Activated T-cell treated with anti-CD3 and anti-CD28 coated beads, Interleukin-2, amount 50 U/mL, for 72 hours (primary cell): ENCODE measurements at places on chromosomes 2 and 18. TPM values are rescaled to one million over a fixed set of nuclear protein-coding genes. Genes with fewer than 3 reads are reported as not detected.

GRCh38 chr18:36829362-36830157, 633 bp downstream of the KIAA1328 start:
- H3K4me3 ChIP-seq = peak overlapping the region; percentile 95
- peaks cover 3% of the 10 kb centered on the region for H3K36me3 ChIP-seq
- peaks cover 44% of the 10 kb centered on the region for H3K4me1 ChIP-seq
- DNase-seq = no peak

The BOLL gene
- total RNA-seq = not detected

- H3K36me3 ChIP-seq = no peaks in the 10 kb centered on the region
- no peak for DNase-seq
- no peaks in the 10 kb centered on the region for H3K27me3 ChIP-seq
- no peak overlapping the region for H3K27ac ChIP-seq
- H3K4me3 ChIP-seq = no peak overlapping the region
- no peaks in the 10 kb centered on the region for H3K4me1 ChIP-seq
These were observed 26.5 kb downstream of the RMP24 start for GRCh38 chr18:35998967-35999366.

The LANCL1 gene
- total RNA-seq = 56.4 TPM

DNA sequence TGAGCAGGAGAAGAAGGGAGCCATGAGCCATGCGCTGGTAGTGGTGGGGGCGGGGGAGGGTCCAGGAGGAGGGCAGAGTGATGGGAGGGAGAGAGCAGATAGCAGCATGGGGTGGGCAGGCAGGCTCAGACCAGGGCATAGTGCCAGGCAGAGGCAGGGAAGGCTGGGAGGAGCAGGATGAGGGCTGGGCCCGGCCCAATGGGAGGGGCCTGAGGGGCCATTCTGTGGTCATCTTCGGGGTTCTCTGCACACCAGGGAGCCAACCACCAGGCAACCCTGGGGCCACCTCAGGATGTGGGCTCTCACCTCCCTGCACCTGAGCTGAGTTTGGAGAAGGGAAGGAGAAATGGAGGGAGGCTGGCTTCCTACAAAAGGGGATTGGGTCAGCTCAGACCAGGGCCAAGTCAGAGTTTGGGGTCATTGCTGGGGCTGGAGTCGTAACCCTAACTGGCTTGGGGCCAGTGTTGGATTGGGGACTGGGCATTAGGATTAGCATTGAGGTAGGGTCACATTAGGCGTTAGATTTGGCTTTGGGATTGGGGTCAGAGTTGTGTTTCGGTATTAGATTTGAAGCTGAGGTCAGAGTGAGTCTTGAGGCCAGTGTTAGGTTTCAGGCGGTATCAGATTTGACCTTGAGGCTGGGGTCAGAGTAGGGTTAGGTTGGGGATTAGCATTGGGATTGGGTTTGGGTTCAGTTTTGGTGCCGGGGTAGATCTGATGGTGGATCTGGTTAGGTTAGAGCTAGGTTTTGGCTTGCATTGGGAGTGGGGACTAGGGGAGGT, 11.2 kb downstream of the VIL1 start:
- DNase-seq = no peak
- H3K4me1 ChIP-seq = no peaks in the 10 kb centered on the region

DNA sequence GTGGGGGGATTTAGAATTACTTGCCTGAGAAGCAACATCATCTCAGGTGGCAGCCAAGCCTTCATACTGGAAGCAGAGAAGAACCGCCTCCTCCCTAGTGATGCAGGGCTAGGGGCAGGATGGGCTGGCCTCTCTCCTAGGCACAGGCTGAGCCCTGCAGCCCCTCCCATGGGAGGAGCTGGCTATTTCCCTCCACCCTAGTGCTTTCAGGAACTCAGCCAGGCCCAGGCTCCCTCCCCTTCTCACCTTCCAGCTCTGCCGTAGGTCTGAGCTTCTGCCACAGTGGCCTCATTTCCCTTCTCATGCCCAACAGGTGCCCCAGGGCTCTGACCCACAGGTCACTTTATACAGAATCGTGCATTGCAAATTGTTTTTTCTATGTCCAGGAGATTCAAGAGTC, 31.0 kb downstream of the CENPA start:
- no peak overlapping the region for H3K4me3 ChIP-seq
- no peaks in the 10 kb centered on the region for H3K36me3 ChIP-seq
- H3K27me3 ChIP-seq = peaks cover 24% of the 10 kb centered on the region
- H3K4me1 ChIP-seq = no peaks in the 10 kb centered on the region

The EMX1 gene
- total RNA-seq = 0.44 TPM

The PTMA gene
- total RNA-seq = 1,154 TPM

DNA sequence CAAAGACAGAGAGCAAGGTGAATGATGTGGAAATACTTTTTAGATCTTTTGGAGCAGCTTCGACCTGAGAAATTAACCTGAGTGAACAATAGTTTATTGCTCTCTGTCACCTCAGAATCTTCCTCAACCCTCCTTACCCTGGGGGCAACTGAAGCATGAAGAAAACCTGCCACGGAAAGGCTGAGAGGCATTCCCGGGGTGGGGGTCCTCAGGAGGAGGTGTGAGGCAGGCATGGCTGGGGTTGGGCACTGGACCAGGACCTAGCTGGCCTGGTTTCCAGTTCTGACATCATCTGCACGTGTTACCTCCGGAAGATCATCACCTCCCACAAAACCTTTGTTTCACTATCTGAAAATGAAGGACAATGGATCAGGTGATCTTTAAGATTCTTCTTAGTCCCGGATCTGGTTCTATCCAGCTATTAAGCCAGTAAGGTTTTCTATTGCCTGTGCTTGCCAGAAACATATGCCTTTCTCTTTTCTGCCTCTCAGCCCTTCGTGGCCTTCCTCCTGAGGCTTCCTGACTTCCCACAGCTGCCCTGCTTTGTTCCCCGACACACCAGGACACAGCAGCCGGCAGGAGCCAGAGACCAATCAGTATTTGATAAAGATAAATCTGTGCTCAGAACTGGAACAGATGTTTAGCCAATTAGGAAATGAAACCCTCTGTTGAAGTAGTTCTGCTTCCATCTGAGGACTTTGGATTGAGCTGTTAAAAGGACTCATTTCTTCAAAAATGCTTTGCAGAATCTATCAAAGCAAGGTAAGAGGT, 232.5 kb downstream of the TDRD15 start:
- H3K27ac ChIP-seq = no peak overlapping the region
- DNase-seq = no peak
- no peaks in the 10 kb centered on the region for H3K27me3 ChIP-seq
- no peaks in the 10 kb centered on the region for H3K4me1 ChIP-seq

The FIGN gene
- not detected for total RNA-seq

DNA sequence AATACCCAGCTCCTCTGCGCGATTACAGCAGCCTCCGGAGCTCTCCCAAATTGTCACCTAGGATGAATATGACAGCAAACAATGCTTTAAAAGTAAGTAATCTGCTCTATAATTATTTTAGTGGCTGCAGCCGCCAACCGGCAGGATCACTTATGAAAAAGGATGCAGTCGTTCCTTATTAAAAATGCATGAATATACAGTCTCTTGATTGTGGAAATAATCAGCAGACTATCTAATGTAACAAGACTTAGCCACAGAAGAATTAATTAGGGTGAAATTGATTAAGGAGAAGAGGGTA, 71.8 kb upstream of the STPG4 start:
- no peak overlapping the region for H3K4me3 ChIP-seq
- H3K27me3 ChIP-seq = peaks cover 6% of the 10 kb centered on the region
- H3K4me1 ChIP-seq = no peaks in the 10 kb centered on the region
- DNase-seq = no peak
- no peaks in the 10 kb centered on the region for H3K36me3 ChIP-seq

DNA sequence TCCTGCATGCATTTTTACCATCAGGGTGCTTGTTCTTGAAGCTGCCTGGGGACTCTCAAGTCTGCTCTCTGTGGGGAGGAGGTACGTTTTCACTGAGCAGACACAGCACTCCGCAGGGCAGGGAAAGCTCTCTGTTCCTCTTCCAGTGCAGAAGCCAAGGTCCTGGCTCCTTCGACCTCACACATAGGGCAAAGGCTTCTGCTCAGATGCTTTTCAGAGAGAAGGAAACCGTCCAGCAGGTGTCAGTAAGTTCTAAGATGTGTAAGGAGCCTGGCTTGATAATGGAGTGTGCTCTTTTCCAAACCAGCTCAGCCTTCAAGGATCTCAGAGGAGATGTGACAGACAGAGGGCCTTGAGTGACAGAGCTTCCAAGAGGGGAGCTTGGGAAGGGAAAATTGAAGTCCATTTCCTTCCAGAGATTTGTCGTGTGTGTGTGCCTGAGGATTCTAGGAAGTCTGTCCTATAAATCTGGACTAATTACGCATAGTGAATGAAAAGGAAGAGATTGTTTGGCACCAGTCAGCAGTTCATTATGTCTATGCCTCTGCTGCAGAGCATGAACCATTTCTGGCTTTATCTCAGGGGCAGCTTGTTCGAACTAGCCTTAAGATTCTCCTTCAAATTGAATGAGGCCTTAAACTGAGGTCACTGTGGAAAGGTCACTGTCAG, 67.3 kb upstream of the UPP2 start:
- no peaks in the 10 kb centered on the region for H3K4me1 ChIP-seq

The ACMSD gene
- total RNA-seq = not detected

GRCh38 chr18:37554399-37554787, 11.2 kb downstream of the CELF4 start:
- no peaks in the 10 kb centered on the region for H3K36me3 ChIP-seq
- no peak overlapping the region for H3K27ac ChIP-seq
- H3K4me3 ChIP-seq = no peak overlapping the region
- peaks cover 7% of the 10 kb centered on the region for H3K27me3 ChIP-seq

DNA sequence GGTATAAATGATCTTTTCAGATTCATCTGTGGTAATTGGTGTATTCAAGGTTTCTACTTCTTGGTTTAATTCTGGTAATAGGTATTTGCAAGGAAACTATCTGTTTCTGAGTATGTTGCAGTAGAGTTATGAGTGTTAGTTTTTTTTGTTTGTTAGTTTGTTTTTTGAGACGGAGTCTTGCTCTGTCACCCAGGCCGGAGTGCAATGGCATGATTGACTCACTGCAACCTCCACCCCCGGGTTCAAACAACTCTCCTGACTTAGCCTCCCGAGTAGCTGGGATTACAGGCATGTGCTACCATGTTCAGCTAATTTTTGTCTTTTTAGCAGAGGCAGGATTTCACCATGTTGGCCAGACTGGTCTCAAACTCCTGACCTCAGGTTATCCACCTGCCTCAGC, 60.9 kb upstream of the IL1R2 start:
- H3K27ac ChIP-seq = no peak overlapping the region
- peaks cover 8% of the 10 kb centered on the region for H3K36me3 ChIP-seq
- peak overlapping the region; percentile 19 for H3K4me3 ChIP-seq
- H3K27me3 ChIP-seq = peaks cover 19% of the 10 kb centered on the region

- H3K4me3 ChIP-seq = no peak overlapping the region
- no peak for DNase-seq
- H3K27me3 ChIP-seq = no peaks in the 10 kb centered on the region
- H3K4me1 ChIP-seq = no peaks in the 10 kb centered on the region
- H3K27ac ChIP-seq = no peak overlapping the region
These were observed 190.4 kb upstream of the RPRM start for GRCh38 chr2:153668923-153669322.

DNA sequence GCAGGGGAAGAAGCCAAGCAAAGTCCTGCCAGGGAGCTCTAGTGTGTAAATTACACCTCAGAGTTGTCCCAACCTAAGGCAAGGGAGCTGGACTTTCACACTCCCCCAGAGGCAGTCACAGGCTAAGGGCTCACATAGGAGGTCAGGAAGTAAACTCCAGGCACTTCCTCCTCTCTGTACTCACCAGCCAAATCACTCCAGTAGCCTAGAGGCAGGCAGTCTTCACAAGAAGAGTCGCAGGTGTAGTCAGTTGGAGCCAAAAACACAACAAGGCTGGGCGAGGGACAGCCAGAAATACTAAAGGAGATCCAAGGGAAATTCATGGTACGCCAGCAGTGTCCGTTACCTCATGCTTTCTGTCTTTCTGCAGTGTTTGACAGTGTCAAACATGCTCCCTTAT, 205.0 kb downstream of the C1D start:
- no peaks in the 10 kb centered on the region for H3K27me3 ChIP-seq
- no peaks in the 10 kb centered on the region for H3K36me3 ChIP-seq
- H3K4me3 ChIP-seq = no peak overlapping the region
- no peaks in the 10 kb centered on the region for H3K4me1 ChIP-seq

The STAT4 gene
- total RNA-seq = 125 TPM

The FKBP1B gene
- total RNA-seq = 4.2 TPM

DNA sequence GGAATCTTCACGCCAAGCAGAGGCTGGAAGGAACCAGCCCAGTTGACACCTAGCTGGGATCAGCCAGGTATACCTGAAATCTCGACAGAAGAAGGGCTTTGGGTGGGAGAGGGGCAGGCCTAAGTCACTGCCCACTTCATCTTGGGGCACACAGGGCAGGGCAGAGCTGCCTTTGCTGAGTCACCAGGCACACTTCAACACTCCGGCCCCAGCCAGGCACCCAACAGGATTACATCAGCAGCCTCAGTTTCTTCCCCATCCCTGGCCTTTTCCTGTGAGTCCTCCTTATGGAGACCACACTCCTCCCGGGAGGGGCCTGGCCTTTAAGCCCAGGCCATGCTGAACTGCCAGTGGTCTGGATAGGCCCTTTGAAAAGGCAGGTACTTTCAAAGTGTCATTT, 201.7 kb upstream of the HS6ST1 start:
- H3K4me1 ChIP-seq = peaks cover 18% of the 10 kb centered on the region
- no peak overlapping the region for H3K27ac ChIP-seq
- peak; percentile 11 for DNase-seq
- H3K36me3 ChIP-seq = no peaks in the 10 kb centered on the region
- H3K27me3 ChIP-seq = peaks cover 14% of the 10 kb centered on the region

DNA sequence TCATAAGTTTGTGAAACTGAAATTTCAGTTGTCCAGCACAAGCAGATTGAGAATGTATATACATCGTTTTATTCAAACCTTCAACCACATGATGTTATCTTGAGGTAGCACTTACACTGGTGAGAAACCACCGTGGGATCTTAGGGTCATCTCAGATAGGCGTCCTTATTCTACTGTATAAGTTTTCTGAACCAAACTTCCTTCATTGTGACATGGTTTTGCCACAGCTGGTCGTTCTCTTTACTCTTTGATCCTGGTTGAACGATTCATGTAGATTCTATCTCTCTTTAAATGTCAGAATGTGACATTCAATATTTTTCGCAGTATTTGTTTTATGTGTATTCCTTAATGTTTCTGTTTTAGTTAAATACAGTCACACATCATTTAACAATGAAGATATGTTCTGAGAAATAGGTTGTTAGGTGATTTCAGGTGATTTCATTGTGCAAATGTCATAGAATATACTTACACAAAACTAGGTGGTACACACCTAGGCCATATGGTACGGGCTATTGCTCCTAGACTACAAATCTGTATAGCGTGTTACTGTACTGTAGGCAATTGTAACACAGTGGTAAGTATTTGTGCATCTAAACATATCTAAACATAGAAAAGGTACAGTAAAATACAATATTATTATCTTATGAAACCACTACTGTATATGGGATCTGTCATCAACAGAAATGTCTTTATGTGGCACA, 17.9 kb upstream of the ARHGAP25 start:
- H3K27ac ChIP-seq = peak overlapping the region; percentile 92
- no peaks in the 10 kb centered on the region for H3K36me3 ChIP-seq
- H3K27me3 ChIP-seq = no peaks in the 10 kb centered on the region
- peak overlapping the region; percentile 60 for H3K4me3 ChIP-seq

GRCh38 chr2:45743531-45744396, 92.3 kb downstream of the PRKCE start:
- peaks cover 5% of the 10 kb centered on the region for H3K36me3 ChIP-seq
- no peak overlapping the region for H3K27ac ChIP-seq
- DNase-seq = no peak
- peaks cover 4% of the 10 kb centered on the region for H3K4me1 ChIP-seq

- H3K4me1 ChIP-seq = peaks cover 72% of the 10 kb centered on the region
- H3K27me3 ChIP-seq = no peaks in the 10 kb centered on the region
- no peak for DNase-seq
- H3K36me3 ChIP-seq = peaks cover 6% of the 10 kb centered on the region
These were observed 17.6 kb downstream of the LCLAT1 start for GRCh38 chr2:30464544-30465170.

- DNase-seq = no peak
- H3K27ac ChIP-seq = no peak overlapping the region
- H3K27me3 ChIP-seq = no peaks in the 10 kb centered on the region
- H3K4me3 ChIP-seq = no peak overlapping the region
- H3K36me3 ChIP-seq = peaks cover 5% of the 10 kb centered on the region
These were observed 50.0 kb downstream of the OXER1 start for GRCh38 chr2:42713920-42714319.
